ENCODE measurements at places on chromosomes 13 and 19.

DNA sequence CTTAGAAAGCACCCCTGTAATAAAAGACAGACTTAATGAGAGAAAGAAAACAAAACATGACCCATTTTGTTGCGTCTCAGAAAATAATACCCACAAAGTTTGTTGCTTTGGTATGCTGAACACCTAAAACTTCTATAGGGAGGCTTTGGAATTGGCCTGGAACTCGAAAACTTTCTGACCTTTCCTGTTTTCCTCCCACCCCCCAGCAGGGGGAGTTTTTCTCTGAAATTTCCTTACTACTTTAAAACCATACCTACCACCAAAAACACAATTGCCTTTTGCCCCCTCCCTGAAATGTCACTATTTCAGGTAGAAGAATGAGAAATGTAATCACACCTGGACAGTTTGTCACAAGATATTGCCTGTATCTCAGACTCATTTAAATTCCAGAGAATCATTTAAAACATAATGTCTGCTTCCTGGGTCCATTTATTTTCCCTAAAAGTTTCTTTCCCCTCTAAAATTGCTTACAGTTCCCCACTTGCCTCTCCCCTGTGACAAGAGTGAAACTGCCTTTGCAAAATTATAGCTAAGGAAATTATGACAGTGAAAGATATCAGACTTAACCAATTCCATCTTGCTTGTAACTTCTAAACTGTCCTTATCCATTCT is 2700.2 kb downstream of the PCDH9 start:
- no peak for DNase-seq

DNA sequence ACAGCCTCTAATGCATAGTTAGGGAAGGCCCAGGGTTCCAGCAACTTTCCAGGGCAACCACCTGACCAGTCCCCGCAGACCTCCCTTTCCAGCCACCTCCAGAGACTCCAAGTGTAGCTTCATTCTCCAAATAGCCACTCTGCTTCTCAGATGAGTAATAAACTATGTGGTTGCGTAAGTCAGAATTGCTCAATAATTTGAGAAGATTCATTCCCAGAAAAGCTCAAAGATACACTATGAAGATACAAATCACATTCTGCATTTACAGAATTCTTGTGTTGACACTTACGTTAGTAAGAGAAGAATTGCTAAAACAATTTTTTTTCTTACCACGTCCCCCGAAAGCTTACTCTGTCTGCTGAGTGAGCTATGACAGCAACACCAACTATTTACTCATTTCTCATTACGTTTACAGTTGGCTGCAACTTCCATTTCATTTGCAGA is 8.2 kb upstream of the LATS2 start:
- no peak for DNase-seq

DNA sequence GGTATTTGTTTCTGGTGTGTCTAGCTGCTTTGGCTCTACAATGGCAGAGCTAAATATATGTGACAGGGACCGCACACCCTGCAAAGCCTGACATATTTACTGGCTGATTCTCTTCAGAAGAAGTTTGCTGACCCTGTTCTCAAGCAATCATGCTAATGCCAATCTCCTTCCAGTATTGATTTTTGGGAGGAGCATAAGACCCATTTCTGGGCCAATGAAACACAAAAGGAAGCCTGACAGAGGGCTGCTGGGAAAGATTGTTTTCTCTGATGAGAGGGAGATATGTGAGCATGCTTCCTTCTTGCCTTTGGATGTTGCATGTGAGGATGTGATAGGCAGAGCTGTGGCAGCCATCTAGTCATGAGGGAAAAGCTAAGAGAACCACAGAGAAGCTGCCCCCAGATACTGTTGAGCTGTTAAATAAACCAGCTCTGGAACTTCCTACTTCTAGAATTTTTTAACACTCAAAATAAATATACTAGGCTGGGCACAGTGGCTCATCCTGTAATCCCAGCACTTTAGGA is 31.4 kb upstream of the TPTE2 start:
- DNase-seq: no peak

DNA sequence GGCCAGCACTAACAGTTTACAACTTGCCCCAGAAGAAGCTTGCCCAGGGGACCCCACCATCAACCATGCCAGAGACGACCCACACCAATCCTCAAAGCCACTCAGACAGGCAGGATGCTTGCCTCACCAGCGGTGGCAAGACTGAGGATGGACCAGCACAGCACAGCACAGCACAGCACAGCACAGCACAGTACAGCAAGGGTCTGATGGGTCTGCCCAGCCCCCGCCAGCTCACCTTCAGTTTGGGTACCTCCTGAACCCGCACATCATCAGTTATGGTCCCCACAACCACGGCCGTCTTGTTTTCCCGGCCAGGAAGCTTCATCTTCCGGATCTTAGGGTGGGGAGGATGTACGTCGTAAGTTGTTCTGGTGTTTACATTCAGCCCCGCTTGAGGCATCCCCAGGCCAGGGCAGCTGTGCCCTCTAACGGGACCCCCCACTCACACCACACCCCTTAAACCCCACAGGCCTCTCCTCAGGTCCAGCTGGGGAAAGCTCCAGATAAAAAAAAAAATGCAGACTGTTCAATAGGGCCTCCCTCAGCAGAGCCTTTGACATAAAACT is 1.7 kb upstream of the FAM83E start:
- no peak for DNase-seq

DNA sequence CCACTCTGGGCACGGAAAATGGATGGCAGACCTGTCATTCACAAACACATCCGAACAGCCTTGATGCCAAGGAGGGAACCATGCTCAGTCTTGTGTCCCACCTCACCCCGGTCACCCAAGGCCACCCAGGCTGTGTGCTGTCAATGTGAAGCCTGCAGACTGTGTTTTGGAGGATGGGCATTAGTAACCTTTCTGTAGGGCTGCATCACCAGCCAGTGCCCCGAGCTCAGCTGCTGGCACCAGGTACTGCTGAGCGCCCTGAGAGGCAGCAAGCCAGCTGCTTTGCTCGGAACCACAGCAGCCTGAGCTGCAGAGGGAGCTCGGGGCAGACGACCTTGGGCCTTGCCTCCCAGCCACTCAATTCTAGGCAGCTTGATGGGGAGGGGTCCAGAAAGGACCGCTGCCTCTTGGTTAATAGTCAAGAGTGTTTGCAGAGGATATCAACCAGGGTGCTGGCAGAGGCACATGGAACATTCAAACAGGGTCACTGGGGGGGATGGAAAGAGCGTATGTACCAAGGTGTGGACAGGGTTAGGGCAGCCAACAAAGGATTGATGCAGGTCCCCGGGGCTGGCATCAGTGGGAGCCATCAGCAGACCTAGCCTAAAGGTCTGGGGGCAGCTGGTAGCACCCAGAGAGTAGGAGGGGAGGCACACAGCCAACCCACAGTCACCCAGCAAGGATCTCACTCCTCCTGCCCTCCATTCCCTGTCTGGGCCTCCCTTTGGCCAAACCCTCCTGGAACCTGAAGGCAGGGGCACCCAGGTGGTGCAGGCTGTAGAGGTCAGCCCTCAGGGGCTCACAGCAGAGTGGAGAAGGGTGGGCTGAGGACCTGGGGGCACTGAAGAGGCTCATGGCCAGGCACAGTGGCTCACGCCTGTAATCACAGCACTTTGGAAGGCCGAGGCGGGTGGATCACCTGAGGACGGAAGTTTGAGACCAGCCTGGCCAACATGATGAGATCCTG is 8.1 kb downstream of the VSTM2B start:
- no peak for DNase-seq

- no peak for DNase-seq
Measured at GRCh38 chr13:20561741-20562140, 5.2 kb upstream of the IFT88 start.

DNA sequence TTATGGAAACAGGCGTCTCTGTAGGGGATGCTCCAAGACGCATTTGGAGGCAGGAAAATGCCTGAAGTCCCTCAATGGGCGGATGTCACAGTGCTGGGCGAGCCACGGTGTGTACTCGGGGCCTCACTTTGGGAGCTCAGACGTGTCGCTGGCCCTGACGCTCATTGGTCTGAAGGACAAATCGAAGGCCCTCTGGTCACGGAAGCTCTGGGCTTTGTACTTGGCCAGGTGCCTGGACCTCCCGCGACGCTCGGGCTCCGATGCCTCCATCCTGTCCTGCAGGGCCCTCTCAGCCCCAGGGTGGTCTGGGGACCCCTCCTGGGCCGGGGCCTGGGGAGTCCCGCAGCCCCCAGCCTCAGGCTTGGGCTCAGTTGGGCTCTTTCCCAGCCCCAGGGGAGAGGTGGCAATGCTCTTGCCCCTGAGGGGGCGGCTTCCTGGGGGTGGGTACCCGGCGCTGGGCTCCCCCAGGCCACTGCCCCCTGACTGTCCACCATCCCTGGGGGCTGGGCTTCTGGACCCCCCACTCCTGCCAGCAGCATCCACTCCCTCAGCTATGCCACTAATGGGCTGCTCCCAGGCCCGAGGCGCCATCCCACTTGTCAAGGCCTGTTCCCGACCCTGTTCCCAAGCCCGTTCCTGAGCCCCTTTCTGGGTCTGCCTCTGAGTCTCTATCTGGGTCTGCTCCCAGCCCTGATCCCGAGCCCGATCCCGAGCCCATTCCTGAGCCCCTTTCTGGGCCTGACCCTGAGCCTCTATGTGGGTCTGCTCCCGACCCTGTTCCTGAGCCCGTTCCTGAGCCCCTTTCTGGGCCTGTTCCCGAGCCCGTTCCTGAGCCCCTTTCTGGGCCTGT is 39.5 kb upstream of the GRTP1 start:
- no peak for DNase-seq

GRCh38 chr19:5645409-5645808 is 22.5 kb downstream of the SAFB start:
- no peak for DNase-seq

DNA sequence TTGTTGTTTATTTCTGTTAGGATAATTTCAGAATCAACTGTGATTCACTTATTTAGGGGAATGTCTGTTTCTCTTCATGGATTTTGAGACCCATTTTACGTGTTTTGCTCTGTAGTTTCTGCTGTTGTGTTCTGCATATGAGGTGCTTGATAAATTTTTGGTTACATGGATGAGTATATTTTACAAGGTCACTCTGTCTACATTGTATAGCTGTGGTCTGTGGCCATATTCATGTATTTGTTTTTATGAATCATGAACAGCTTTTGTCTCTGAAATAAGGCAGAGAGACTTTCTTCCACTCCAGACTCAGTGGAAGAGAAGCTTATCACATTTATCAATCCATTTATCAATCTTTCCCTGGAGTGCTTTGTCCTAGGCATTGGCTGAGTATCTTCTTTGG is 56.6 kb downstream of the PDS5B start:
- no peak for DNase-seq

- peak; percentile 43 for DNase-seq
Measured at GRCh38 chr19:11203194-11204075, 6.1 kb upstream of the KANK2 start.

GRCh38 chr19:30784850-30785457 is 412.8 kb downstream of the ZNF536 start:
- DNase-seq: peak; percentile 61

DNA sequence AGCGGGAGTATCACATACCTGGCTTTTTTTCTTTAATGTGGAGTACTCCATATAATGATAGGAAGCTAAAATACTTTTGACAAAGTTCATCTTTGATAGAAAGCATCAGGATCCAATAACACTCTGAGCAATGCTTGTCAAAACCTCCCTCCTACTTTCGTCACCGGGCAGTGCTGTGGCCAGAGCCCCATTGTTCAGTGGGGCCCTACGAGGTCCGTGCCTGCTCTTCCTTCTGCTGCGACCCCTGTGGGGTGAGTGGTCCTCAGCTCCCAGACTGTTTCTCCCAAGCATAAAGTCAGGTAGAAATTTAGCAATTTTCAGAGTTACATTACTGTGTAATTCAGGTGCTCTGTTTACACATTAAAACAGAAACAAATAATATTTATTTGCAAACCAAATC is 51.2 kb downstream of the ANKRD10 start:
- no peak for DNase-seq

GRCh38 chr13:45393941-45394570 is 24.1 kb downstream of the SLC25A30 start:
- DNase-seq: peak; percentile 31

DNA sequence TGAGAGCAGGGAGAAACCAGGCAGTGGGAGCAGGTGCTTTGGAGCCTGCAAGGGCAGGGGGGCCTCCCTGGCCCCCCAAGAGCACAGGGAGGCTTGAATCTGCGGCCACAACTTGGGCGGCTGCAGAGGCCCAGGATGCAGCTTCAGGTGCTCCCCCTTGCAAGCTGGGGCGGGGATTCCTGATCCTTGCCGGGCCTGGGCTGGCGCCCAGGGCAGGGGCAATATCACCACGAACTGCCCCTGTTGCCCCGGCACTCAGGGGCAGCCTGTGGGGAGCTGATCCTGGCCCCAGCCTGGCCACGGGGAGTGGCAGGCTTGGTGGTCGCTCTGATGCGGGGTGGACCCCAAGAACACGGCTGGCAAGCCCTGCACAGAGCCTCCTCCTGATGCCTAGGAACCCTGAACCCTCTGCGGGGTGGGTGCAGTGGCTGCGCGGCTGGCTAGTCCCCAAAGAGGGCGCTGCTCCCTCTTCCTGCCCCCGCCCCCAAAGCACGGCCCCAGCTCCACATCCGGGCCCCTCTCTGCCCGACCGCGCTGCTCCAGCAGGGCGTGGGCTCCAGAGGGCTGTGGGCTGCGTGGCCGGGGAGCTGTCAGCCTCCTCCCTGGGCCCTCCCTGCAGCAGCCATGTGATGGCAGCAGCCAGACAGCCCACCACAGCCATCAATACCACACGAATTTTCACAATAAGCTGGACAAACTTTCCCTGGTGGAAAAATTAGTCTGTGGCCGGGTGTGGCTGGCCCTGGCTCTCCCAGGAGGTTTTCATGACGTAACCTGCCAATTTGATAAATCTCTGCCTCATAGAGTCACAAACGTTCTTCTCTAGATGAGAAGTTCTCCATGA is 21.0 kb downstream of the TNFSF9 start:
- peak; percentile 52 for DNase-seq

GRCh38 chr19:2867025-2867991 is at the start of gene ZNF556:
TSS of gene ZNF556 (plus strand) at chr19:2867335. CDS start at chr19:2867422, 87 bp downstream.
- DNase-seq: no peak

DNA sequence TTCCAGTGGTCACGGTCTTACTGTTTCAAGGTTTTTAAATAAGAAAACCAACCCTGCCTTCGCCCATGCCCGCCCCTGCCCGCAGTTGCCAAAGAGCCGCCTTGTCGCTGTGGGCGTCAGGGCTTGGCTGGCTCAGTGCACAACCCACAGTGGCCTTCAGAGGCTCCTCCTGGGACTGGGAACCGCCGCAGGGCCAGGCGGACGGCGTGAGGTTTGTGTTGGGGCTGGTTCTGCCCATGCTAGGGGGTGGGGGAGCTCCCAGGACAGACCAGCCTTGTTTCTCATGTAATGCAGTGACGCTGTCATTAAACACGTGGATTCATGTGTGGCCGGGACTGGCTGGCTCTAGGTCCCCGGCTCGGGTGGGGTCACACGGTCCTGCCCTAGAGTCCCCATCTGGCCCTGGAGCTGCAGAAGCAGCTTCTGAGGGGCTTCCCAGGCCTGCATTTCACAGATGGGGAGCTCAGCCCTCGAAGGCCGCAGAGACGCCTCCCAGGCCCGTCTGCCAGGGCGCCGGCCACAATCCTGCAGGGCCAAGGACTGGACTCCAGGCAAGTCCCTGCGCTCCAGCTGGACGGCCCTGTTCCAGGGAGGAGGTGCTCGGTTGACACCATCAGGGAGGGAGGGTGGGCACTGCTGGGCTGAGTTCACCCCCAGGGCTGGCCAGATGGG is 2.4 kb upstream of the TEKTIP1 start:
- no peak for DNase-seq
